ENCODE measurements at places on chromosomes 13 and 19. TPM values are rescaled to one million over a fixed set of nuclear protein-coding genes. Genes with fewer than 3 reads are reported as not detected.

DNA sequence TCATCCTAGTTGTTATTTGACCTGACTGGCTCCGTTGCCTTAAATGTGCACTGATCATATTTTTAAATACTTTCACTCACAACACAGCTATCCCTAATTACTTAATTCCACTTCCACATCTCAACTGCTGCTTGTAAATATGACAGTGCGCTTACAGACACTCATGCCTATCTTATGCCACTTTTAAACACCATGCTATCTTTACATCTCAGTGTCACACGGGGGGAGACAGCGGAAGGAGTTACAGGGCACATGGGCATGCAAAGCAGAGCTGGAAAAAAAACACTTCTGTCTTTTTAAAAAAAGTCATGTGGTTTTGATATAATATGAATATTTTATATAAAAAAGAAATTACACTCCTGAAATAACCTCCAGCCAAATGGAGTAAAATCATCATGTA is 44.1 kb downstream of the SMAD9 start:
- no peak overlapping the region for H3K4me3 ChIP-seq
- H3K27ac ChIP-seq, result no peak overlapping the region
- H3K4me1 ChIP-seq, result no peaks in the 10 kb centered on the region
- no peak for DNase-seq

Gene OPA3
- 8.8 TPM for total RNA-seq

DNA sequence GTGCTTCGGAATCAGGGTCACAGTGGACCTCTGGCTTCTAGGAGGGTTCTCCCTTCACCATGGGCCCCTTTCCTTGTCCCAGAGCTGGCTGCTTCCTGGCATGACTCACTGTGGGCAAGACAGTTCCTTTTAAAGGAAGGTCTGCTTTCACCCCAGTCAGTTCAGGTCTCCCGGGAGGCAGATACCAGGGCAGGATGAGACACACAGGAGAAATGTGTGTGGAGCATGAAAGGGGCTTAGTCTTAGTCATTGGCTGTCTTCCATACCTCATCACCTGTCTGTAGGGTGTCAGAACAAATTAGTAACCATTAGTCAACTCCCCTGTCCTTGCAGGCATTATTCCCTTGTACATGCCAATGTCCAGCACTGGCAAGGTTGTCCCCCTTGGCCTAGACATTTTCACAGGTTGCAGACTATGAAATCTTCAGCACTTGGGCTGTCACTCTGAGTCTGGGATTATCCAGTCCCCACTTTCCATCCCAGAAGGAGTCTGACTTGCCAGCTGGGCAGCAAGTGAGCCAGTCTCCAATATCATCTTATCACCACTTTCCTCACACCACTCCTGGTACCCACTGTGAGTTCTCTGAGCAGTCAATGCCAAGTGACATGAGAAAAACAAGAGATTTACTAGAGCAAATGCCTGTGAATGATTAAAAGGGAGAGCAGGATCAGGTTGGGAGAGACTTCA is 76.8 kb upstream of the MEDAG start:
- H3K36me3 ChIP-seq, result no peaks in the 10 kb centered on the region
- no peaks in the 10 kb centered on the region for H3K4me1 ChIP-seq
- H3K27me3 ChIP-seq, result no peaks in the 10 kb centered on the region
- no peak overlapping the region for H3K27ac ChIP-seq
- H3K4me3 ChIP-seq, result no peak overlapping the region
- DNase-seq, result no peak

Gene SBNO2
- total RNA-seq, result 97.2 TPM

GRCh38 chr19:6861683-6862286 is 25.6 kb upstream of the ADGRE1 start:
- no peak overlapping the region for H3K4me3 ChIP-seq
- no peaks in the 10 kb centered on the region for H3K36me3 ChIP-seq
- H3K27me3 ChIP-seq, result no peaks in the 10 kb centered on the region
- no peaks in the 10 kb centered on the region for H3K4me1 ChIP-seq
- DNase-seq, result no peak

GRCh38 chr13:76939215-76939614 is 9.1 kb upstream of the ACOD1 start:
- H3K36me3 ChIP-seq, result no peaks in the 10 kb centered on the region
- no peak overlapping the region for H3K27ac ChIP-seq
- no peak for DNase-seq
- no peaks in the 10 kb centered on the region for H3K4me1 ChIP-seq

- DNase-seq, result no peak
- no peaks in the 10 kb centered on the region for H3K4me1 ChIP-seq
- no peak overlapping the region for H3K27ac ChIP-seq
- no peaks in the 10 kb centered on the region for H3K36me3 ChIP-seq
- H3K4me3 ChIP-seq, result no peak overlapping the region
- H3K27me3 ChIP-seq, result no peaks in the 10 kb centered on the region
Measured at GRCh38 chr13:38409771-38410170, 60.1 kb downstream of the UFM1 start.

DNA sequence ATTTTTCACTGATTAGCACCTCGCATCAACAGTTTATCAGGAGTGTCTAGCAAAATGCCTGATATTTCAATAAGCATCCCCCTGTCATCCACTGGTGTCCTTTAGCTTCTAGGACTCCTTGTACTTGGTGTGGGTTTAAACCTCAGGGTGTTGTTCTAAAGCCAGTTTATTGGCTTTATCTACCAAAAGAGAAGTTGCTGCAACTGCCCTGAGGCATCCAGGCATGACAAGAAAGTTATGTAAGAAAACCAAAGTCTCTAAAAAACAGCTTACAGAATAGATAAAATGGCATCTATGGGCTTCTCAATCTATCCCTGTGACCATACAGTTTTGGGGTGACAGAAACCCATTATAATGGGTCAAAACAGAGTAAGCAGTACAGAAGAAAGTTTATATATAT is 120.3 kb upstream of the ZNF91 start:
- H3K4me1 ChIP-seq, result no peaks in the 10 kb centered on the region
- no peak for DNase-seq
- no peaks in the 10 kb centered on the region for H3K36me3 ChIP-seq
- no peak overlapping the region for H3K4me3 ChIP-seq
- no peak overlapping the region for H3K27ac ChIP-seq

- H3K4me1 ChIP-seq, result no peaks in the 10 kb centered on the region
- H3K27me3 ChIP-seq, result no peaks in the 10 kb centered on the region
- no peak for DNase-seq
- no peak overlapping the region for H3K27ac ChIP-seq
Measured at GRCh38 chr13:44142941-44143665, 230.5 kb upstream of the SERP2 start.

- H3K36me3 ChIP-seq, result no peaks in the 10 kb centered on the region
- no peak overlapping the region for H3K4me3 ChIP-seq
- DNase-seq, result no peak
- no peak overlapping the region for H3K27ac ChIP-seq
Measured at GRCh38 chr19:1521636-1522035, 2.2 kb upstream of the PLK5 start.

- no peak overlapping the region for H3K4me3 ChIP-seq
- H3K36me3 ChIP-seq, result no peaks in the 10 kb centered on the region
- no peak overlapping the region for H3K27ac ChIP-seq
Measured at GRCh38 chr13:89752394-89752793, 1595.1 kb upstream of the MIR17HG start.

DNA sequence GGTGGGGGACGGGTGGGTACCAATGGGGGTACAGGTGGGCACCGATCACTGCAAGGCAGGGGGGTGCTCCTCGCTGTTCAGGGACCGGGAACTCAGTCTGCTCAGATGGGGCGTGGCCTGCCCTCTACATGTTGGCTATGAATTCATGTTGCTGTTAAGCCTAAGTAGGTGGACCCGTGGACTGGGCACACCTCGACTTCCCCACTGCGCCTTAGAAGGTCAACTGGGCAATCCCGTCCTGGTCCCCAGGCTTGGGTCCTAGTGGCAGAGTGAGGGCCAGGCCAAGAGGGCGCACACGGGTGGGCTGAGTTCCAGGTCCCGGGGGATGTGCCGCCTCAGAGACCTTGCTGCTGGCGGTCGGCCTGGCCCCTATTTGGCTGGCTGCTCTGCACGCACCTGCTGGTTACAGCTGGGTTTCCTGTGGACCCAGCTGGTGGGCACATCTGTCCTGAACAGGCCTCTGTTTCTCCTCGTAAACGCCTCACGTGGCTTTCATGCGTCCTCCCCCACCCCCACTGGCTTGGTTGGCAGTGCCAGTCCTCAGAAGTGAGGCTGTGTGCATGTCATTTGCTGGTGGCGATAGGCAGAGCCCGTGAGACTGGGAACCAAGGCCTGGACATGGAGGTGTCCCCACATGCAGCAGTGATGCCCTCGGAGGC is 13.5 kb upstream of the ZNF554 start:
- no peaks in the 10 kb centered on the region for H3K36me3 ChIP-seq
- DNase-seq, result no peak
- no peaks in the 10 kb centered on the region for H3K4me1 ChIP-seq

DNA sequence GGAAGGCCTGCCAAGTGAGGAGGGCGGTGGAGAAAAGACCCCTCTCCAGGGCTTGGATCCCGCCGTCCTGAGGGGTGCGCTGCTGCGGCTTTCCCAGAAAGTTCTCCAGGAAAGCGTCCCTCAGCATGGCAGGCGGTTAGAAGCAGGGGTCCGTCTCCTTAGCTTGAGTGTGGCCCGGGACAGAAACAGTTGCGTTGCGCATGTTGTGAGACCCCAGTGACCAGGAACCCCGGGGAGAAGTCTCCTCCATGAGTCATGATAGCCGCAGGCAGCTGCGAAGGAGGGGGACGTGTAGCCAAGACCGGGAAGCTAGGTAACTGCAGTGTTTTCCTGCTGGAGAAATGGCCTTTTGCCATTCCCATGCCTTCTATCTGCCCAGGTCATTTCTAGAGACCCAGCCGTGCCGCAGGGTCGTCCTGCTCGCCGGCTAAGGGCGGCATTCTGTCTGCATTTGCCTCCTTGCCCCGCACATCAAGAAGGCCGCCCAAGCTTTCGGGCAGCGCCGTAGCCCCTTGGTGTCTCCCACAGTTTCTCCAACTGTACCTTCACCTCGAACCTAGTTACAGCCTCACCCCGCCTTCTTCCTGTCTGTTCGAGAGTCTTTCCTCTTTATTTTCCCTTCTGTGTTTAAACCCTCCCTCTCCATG is 64.3 kb downstream of the TM9SF2 start:
- no peaks in the 10 kb centered on the region for H3K27me3 ChIP-seq
- H3K27ac ChIP-seq, result no peak overlapping the region
- no peak for DNase-seq
- H3K36me3 ChIP-seq, result peaks cover 4% of the 10 kb centered on the region

- no peaks in the 10 kb centered on the region for H3K27me3 ChIP-seq
- H3K4me1 ChIP-seq, result no peaks in the 10 kb centered on the region
- H3K27ac ChIP-seq, result no peak overlapping the region
- H3K4me3 ChIP-seq, result peak overlapping the region; percentile 16
- H3K36me3 ChIP-seq, result no peaks in the 10 kb centered on the region
Measured at GRCh38 chr19:38360839-38361631, 13.3 kb upstream of the PSMD8 start.

DNA sequence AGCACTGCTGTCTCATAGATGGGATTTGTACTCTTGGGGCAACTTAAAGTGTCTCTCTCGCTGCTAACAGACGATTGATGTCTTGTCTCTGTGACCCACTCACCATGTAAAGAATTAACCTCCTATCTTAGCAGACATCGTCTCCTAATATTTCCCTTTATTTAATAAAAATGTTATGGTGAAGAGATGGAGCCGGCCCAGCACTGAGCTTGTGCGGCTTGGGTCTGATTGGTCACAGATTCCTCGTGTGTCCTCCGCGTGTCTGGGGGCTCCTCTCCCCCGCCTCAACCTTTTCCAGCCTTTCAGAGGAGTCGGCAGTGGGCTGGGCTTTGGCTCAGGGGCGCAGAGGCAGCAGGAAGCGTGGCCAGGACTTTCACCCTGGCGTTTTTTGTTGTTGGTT is 13.2 kb upstream of the CRTC1 start:
- H3K27me3 ChIP-seq, result no peaks in the 10 kb centered on the region
- no peaks in the 10 kb centered on the region for H3K36me3 ChIP-seq
- no peak overlapping the region for H3K4me3 ChIP-seq
- DNase-seq, result no peak

Gene CYP2S1
- total RNA-seq, result 2.5 TPM

DNA sequence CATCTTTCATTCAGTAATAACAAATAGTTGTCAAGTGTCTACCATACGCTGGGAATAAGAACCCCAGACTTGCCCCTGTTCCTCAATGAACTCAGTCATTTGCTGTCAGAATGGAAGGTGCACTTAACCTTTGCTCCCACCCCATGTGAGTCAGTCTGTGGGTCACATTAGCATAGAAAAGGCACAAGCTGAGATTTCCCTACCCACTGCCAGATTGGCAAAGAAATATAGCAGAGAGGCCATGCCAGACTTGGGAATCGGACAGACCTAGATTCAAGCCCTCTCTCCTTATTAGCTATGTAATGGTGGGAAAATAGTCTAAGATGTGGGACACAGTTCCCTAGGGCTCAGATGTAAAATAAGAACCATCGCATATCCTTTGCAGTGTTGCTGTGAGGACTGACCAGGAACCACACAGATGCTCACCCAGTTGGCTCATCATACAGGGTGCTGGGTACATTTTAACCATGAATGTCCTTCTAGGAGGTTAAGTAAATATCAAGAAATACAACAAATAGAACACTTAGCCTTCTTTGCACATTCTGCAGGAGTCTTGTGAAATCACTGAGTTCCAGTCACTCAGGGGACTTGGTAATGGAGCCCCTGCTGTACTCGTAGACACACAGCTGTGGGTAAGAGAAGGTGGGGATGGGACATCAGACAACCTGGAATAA is 218.2 kb downstream of the FGF14 start:
- no peaks in the 10 kb centered on the region for H3K4me1 ChIP-seq
- no peak for DNase-seq
- no peaks in the 10 kb centered on the region for H3K36me3 ChIP-seq
- H3K27me3 ChIP-seq, result no peaks in the 10 kb centered on the region

DNA sequence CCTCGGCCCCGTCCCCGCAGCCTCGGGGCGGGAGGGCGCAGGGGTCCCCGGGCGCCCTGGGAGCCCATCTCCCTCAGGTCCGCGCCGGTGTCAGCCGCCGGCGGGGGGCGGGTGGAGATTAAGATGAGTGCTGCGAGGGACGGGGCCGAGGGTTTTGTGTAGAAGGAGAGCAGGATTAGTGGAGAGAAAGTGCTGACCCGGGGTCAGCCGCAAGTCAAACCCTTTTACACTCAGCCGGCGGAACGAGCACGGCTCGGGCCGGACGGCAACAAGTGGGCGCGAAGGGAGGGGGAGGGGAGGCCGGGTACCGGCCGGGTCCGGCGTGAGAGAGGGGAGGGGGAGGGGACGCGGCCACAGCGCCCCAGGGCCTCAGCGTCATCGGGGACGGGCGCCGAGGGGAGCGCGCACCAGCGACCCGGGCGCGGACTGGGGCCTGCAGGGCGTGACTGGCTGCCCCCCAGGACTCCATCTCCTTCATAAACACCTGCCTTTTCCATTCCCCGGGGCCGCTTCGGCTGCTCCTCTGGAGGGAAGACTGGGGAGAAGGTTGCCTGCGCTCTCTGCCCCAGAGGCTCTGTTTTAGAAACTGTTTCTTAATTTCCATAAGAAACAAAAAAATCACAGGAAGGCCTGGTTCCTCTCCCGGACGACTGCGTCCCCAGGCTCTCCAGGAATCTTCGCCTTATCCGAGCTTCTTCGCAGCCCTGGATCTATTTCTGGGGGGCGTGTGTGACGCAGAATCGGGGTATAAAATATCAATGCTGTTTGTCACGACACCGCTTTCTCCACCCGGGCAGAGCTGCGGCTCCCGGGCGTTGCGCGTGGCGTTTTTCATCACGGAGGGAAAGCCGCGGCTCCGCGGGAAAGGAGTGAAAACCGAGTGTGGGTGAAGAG is 6.5 kb downstream of the SOX1 start:
- no peaks in the 10 kb centered on the region for H3K4me1 ChIP-seq
- H3K27ac ChIP-seq, result no peak overlapping the region
- no peaks in the 10 kb centered on the region for H3K36me3 ChIP-seq
- no peaks in the 10 kb centered on the region for H3K27me3 ChIP-seq
- no peak for DNase-seq

GRCh38 chr13:84844473-84844872 is 954.7 kb downstream of the SLITRK6 start:
- no peak for DNase-seq
- no peak overlapping the region for H3K27ac ChIP-seq
- H3K36me3 ChIP-seq, result no peaks in the 10 kb centered on the region
- no peaks in the 10 kb centered on the region for H3K4me1 ChIP-seq
- H3K4me3 ChIP-seq, result no peak overlapping the region
